Activated CD8-positive, alpha-beta memory T cell treated with anti-CD3 and anti-CD28 coated beads for 1 hour (primary cell): ENCODE measurements at places on chromosomes 3 and 15.

DNA sequence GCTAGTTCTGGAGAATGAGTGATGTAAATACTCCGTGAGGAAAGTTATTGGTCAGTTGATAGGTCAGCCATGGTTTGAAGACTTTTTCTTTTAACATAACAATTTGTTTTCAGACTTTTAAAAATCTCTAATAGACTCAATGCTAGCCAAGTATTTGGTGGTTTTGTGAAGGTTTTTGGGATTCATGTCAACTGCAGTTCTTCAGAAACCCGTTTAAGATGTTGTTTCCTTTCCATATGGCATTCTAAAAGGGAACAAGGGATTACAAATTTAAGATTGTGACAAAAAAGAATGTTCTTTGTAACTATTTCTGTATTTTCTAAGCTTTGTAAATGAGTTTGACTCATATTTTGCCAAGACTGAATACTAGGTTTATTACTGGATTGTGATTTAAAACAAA lies 281.7 kb upstream of the COL8A1 start:
- no peak for DNase-seq

GRCh38 chr15:57003418-57003817 lies 85.0 kb downstream of the TCF12 start:
- no peak for DNase-seq

DNA sequence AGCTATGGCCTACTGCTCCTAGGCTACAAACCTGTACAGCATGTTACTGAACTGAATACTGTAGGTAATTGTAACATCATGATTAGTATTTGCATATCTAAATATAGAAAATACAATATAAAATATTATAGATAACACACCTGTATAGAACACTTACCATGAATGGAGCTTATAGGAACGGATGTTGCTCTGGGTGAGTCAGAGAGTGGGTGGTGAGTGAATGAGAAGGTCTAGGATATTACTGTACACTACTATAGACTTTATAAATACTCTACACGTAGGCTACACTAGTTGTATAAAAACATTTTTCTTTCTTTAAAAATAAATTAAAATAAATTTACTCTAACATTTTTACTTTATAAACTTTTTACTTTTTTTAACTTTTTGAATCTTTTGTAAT lies 224.0 kb upstream of the CBLB start:
- DNase-seq = no peak

GRCh38 chr15:100101426-100102089 lies 240.2 kb downstream of the ADAMTS17 start:
- no peak for DNase-seq

DNA sequence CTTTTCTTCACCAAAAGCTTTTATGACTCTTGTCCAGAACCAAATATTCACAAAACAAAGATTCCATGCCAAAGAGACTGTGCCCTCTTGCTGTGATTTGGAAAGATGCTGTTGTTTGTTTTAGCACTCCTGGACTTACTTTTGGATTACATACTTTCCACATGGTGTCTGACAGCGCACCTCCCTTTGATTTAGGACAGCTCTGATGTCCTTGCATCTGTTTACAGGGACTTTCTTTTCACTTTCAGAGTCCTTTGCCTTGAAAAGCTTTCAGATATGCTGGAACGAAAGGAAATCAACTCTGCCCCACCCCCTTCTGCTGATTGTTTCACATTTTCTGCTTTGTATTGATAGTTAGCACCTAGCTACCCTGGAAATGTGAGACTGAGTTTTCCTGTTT lies 133.0 kb upstream of the NR2E3 start:
- DNase-seq = no peak

- no peak for DNase-seq
Observed at GRCh38 chr3:33016846-33017405, 65.5 kb downstream of the CCR4 start.

DNA sequence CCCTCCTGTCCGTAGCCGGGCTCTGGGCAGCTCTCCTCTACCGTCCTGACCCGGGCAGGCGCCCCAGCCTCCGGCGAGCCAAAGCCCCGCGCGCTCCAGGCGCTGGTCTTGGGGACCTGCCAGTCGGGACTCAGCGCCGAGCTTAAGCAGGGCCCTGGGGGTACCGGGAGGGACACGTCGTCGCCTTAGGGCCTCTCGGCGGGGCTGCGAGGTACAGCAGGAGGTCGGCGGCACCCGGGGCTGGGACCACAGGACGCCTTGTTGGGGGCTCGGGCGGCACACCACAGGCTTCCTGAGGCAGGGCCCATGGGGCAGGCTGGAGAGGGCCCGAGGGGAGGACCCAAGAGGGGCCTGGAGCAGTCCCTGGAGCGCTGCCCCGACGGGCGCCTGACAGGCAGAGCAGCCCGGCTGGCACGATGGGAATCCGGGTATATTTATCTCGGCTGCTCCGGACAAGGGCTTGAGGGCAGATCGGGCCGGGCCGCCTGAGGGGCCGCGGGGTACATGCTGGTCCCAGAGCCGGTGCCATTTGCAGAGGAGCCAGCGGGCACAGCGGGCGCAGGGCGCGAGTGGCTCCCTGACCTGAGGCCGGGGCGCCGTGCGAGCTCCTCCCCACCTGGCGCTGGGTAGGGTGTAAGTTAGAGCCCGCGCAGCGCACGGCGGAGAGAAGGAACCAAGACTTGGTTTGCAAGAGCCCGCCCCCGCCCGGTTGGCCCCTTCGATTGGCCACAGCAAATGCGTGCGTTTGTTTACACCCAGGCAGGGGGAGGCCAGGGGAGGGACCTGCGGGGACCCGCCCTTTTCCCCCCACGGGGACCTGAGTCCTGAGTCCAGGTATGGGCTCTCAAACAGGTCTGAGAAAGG lies 574 bp downstream of the SLC38A3 start:
- DNase-seq = no peak

GRCh38 chr3:171838218-171838720 lies 4.9 kb upstream of the TMEM212 start:
- no peak for DNase-seq

- no peak for DNase-seq
Observed at GRCh38 chr3:23928524-23928923, 11.6 kb downstream of the RPL15 start.

DNA sequence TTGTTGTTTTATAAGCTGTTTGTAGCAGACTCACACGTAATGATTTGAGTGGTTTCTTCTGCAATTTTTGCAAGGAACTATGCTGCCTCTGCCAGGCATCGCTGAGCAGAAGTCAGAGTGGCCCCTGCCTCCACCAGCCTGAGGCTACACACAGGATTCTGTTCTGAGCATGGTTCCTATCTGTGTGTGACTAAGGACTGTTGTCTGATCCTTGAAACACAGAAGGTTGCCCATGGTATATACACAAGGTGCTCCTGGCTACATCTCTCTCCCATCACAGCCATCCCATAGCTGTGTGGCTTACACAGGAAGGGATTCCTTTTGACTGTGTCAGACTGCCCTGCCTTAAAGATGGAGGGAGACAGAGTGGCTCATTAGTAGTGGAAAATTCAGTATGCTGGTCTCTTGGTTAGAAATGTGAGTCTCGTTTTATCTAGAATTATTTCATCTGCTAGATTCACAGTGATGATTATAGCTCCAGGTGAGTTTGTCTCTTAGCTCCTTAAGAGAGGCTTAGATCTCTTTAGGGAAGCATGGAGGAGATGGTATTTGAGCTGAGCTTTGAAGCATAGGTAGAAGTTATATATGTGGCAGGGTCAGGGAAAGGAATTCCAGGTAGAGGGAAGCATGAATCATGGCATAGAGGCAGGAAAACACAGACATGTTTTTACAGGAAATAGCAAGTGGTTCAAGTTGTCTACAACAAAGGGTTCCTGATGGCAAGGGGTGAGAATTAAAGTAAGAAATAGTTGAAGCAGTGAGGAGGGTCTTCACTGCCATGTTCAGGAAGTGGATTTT lies 37.5 kb downstream of the SNAPC5 start:
- DNase-seq = no peak

GRCh38 chr15:83090465-83090864 lies 17.0 kb upstream of the TM6SF1 start:
- no peak for DNase-seq

GRCh38 chr3:84074767-84075166 lies 884.0 kb upstream of the CADM2 start:
- no peak for DNase-seq

DNA sequence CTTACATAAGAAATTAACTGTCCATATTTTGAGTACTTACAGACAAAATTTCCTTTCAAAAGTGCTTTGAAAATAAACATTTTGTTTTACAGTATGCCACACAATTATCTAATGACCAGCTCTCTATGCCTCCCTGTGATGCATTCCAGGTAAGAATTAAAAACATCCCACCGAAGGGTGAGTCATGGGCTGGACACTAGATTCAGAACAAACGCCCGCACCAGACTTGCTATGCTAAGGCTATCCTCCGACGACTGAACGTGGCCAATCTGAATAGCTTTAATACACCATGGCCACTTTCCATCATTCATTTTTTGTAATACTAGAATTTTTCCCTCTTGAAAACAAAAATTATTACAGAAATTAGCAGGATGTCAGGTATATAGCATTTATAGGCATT lies 139.8 kb upstream of the TNIK start:
- no peak for DNase-seq

GRCh38 chr3:58013973-58014649 lies 5.9 kb downstream of the FLNB start:
- no peak for DNase-seq

DNA sequence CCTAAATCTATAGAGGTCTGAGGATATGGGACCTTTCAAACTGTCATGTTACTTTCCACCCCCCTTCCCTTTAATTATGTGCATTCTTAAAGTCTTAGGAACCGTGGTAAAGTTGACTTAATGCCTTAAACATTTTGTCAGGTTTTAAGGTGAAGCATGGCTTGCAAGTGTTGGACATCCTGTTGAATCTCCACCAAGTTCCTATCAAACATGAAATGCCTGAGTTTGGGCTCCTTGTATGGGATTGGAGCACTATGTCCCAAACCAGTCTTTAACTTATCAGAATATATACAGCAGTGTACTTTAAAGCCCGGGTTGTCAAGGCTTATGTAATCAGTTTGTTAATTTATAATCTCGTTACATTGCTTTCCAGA lies 1.1 kb downstream of the SNRK start:
- no peak for DNase-seq

DNA sequence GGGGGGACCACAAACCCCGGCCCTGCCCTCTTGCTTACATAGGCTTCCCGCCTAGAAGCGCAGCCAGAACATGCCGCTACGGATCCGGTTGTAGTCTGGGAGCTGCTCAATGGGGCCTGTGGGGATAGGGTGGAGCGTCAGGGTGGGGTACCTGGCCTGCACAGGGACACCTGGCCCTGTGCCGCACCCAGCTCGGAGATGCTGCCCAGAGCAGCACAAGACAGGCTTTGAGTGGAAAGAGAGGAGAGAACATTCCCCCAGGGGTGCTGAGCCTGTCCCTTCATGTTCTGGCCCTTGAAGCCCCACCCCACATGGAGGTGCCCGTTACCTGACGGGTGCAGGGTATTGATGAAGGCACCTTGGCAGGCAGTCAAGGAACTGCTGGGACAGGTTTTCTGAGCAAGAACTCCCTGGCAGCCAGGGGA lies 4.0 kb upstream of the COL7A1 start:
- DNase-seq = no peak

GRCh38 chr15:91435113-91435512 lies 335.1 kb downstream of the SV2B start:
- no peak for DNase-seq

DNA sequence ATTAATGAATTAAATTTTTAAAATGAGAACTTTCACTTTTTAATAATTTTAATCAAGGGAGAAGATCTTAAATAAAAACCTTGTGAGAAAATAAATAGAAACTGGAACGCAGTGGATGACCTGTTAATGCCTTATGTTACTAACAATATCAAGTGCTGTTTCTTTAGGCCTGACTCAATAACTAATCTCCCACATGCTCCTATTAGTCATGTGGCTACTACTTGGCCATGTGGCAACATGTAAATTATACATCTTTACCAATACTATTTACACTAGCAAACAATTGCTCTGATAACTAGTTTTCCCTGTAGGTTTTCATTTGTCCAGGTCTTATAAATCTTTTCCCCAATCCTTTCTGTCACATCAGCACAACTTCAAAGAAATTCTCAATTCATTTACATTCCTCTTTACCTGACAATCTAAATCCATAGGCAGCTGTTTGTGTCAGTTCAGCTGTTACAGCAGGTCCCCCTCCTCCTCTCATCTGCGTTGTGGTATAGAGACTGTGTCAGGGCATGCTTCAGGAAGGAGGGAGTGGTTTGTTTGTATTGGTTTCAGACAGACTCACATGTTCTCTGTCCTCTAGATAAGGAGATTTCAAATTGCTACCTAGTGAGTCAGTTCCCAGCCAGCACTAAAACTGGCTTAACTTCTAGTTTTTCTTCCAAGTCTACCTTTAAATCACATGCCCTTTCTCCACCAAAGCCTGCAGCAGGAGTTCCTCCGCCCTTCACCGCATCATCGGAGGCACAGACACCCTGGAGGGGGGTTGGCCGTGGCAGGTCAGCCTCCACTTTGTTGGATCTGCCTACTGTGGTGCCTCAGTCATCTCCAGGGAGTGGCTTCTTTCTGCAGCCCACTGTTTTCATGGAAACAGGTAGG lies 11.3 kb upstream of the C3orf52 start:
- no peak for DNase-seq

GRCh38 chr15:67105065-67105951 lies 39.9 kb downstream of the SMAD3 start:
- DNase-seq = no peak

- no peak for DNase-seq
Observed at GRCh38 chr3:182364323-182364722, 429.0 kb upstream of the ATP11B start.

DNA sequence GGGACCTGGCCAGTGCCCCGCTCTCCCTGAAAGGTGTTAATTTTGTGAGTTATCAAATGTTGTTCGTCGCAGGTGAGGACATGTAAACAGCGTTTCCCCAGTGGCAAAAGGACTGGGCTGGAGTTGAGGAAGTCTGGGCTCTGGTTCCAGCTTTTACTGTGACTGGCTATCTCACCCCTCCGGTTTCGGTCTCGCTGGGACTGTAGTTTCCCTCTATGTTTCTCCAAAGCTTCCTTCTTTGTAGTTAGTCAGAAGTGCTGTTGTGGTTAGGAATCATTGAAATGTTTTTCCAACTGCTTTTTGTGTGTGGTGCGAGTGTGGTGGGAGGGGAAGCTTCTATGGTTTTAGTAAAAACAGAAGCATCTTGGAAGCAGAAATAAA lies 990 bp upstream of the CLDN1 start:
- DNase-seq = no peak

DNA sequence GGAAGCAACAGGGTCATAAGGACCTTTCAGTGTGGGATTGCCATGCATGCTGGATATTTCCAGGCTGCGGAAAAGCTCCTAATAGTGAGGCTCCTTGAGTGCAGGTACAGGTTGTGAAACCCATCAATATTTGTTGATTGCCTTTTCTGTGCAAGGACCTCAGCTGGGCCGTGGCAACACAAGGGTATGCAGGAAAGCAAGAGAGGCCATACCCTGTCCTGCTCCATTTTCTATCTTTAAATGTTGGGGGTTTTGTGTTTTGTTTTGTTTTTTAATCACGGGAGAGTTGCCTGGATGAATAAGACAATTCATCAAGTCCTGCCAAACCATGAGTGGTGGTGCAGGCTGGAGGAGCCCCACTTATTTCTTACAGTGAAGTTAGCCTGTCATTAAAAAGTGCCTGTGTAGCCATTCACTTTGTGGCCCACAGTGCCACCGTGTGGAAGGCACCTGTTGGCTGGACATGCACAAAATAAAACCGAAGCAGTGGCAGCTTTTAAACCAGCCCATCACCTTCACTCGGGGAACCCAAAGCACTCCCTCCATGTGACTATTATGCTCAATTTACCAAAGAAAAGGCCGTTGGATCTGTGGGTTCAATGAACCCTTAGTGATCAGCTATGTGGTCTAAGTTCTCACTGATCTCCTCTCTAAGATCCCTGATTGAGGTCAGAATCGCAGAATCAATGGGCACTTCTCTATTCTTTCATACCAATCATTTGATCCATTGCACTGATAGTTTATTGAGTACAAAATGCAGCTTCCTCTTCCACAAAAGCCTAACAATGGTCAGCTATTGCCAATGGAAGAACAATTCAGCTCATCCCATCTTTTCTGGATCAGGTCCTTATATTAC lies 42.2 kb downstream of the CLDN18 start:
- DNase-seq = no peak
